ENCODE measurements at places on chromosomes 13 and 19. TPM values are rescaled to one million over a fixed set of nuclear protein-coding genes. Genes with fewer than 3 reads are reported as not detected.

The RFX2 gene
- total RNA-seq = 13.7 TPM

The CYP4F3 gene
- total RNA-seq = 3.6 TPM

The SIGLEC5 gene
- not detected for total RNA-seq

DNA sequence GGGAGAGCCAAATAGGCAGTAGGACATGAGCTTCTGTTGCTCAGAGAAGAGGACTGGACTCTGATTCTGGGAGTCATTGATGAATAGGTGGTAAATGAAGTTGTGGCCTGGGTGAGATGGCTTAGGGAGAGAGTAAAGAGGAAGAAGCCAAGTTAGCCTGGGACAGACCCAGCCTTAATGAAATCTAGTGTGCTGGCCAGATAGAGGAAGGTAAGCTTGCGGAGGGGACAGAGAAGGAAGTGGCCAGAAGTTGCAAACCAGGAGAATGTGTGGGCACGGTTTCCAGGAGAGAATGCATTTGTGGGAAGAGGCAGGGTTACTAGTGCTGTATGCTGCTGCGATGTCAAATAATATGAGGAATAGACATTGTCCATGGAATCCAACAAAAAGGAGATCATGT is 83.3 kb upstream of the OLFM4 start:
- DNase-seq = no peak

DNA sequence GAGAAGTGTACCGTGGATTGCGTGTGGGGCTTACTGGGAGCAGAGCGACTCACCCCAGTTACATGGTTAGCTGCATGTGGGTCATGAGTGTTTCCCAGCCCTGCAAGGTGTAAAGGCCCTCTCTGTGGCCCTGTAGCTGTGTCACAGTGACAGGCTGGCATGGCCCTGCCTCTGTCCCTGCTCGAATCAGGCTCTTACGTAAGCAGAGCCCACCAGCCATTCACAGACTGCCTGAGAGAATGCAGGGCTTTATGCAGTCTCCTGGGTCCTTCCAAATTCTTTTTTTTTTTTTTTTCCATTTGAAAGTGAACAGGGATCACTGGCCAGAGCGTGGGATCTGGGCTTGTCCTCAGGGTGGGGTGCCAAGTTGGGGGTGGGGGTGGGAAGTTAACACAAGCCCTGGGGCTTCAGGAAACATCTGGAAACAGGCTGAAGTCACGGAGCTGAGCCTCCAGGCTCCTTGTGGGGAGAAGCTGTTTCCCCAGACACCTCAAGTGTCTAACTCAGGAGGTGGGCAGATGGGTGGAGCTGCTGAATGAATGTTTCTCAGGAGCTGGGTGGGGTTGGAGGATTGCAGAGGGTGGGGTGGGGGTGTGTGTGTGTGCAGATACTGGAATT is 13.4 kb downstream of the TECR start:
- DNase-seq = no peak

DNA sequence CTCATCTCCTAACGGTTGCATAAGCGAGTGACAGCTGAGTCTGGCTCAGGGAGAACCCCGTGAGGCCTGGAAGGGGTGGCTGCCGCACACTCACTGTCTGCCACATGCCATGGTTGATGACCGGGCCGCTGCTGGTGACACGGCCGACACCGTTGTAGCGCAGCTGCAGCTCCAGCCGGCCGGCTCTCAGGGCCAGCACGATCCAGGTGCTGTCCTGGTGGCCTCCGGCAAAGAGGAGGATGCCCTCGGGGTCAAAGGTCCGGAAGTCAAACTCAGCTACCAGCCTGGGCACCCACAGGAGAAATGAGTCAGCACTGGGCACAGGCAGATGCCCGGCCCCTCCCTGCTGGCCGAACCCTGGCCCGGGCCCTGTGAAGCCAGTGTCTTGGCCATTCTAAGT is 31.7 kb downstream of the GAS6 start:
- no peak for DNase-seq

DNA sequence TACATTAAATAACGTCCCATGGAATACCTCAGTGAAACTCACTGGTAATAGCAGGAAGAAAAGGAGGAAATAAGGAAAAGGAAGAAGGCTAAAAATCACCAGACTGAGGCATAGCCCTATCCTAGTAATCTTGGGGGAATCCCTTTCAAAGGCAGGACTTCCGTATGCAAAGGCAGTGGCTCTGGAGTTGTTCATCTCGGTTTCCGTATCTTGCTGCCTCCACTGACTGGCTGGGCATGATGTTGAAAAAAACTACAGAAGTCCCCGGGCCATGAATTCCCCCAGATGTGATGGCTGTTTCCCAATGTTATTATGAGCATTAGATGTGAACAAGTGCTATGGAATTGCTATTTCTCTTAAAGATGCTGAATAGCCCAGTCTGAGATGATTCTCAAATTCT is 5.5 kb downstream of the FPR2 start:
- no peak for DNase-seq

DNA sequence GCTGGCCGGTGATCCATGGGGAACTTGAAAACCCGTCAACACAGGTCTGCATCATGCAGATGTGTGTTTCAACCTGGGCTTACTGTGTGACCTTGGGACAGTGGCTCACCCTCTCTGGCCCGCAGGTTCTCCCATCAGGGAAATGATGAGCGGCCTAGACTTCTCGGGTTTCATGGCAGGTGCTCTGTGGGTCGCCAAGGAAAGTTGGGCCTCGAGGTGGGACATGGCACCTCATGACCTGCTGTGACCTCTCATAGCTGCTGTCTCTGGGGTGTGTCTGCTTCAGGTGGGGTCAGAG is 50.8 kb upstream of the NFIC start:
- no peak for DNase-seq

Measured in HCT116 (cell line).